ENCODE measurements at places on chromosomes 1 and 21. TPM values are rescaled to one million over a fixed set of nuclear protein-coding genes. Genes with fewer than 3 reads are reported as not detected.

GRCh38 chr1:58824753-58825389 lies 41.0 kb upstream of the JUN start:
- H3K36me3 ChIP-seq: no peaks in the 10 kb centered on the region
- DNase-seq: no peak
- H3K27me3 ChIP-seq: no peaks in the 10 kb centered on the region

DNA sequence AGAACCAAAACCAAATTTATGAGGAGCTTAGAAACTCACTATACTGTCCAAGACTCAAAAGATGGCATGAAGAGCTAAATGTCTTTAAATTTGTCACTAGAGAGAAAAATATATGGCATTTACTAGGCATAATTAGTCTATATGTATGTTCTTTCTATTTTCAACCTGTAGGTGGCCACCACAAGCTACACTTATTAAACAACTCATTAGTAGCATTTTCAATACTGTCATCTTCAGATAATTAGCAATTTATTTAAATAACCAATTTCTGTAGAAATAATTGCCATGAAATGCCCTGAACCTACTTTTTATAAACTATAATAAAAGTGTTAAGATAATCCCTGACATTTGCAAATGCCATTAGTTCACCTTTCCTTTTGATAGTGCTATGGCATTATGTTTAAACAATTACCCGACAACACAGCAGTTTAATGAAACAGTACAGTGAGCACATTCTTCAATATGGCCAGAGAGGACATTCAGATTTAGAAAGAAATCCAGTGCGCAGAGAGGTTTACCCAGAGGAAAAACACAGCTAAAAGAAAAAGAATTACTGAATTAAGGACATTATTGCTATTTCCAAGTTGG lies 522.5 kb downstream of the PTBP2 start:
- DNase-seq: no peak
- H3K27ac ChIP-seq: no peak overlapping the region
- H3K27me3 ChIP-seq: no peaks in the 10 kb centered on the region
- no peaks in the 10 kb centered on the region for H3K4me1 ChIP-seq
- no peak overlapping the region for H3K4me3 ChIP-seq
- no peaks in the 10 kb centered on the region for H3K36me3 ChIP-seq

- H3K36me3 ChIP-seq: no peaks in the 10 kb centered on the region
- H3K4me1 ChIP-seq: no peaks in the 10 kb centered on the region
Measured at GRCh38 chr1:40971966-40972365, 7.5 kb upstream of the CTPS1 start.

- peak; percentile 72 for DNase-seq
- H3K27ac ChIP-seq: peak overlapping the region; percentile 83
- no peaks in the 10 kb centered on the region for H3K36me3 ChIP-seq
- peaks cover 29% of the 10 kb centered on the region for H3K27me3 ChIP-seq
- peak overlapping the region; percentile 75 for H3K4me3 ChIP-seq
Measured at GRCh38 chr1:85201340-85202091, 700 bp upstream of the SYDE2 start.

DNA sequence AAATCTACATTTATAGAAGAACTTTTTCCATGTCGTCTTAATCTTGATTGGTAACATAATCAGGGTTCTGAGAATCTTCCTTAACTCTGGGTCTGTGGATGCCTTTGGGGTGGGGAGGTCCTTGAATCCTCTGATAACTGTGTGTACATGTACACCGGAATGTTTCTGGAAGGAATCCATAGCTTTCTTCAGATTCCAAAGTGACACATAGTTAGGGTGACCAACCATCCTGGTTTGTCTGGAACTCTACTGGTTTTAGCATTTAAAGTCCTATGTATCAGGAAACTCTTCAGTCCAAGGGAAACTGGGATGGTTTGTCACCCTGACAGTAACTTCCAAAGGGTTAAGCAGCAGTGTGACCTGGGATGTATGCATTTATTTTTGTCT lies 16.8 kb downstream of the STRIP1 start:
- no peak overlapping the region for H3K27ac ChIP-seq
- H3K4me3 ChIP-seq: no peak overlapping the region
- H3K4me1 ChIP-seq: no peaks in the 10 kb centered on the region
- DNase-seq: no peak

DNA sequence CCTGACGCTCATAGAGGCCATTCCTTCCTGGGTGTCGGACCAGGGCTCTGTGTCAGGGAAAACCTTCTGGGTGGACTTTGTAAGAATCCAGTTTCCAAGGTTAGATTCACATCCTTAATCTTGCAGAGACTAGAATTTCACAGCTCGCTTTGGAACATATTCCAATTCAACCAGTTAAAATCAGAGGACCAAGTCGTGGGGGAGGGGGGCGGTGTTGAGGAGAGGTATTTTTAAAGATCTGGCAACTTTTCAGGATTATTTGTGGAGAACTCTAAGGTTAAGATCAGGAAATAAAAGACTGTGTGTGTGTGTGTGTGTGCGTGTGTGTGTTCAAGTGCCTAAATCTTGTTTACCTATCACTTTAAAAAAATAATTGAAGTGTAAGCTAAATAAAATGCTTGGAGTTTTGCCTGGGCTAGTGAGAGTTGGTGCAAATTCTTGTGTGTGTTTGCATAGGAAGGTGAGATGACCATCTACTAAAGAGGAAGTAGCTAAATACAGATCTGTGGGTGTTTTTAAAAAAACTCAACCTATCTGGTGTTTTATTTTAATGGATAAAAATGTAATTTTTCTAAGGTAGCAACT lies 21.8 kb downstream of the TENT5C start:
- no peaks in the 10 kb centered on the region for H3K27me3 ChIP-seq
- DNase-seq: no peak
- no peak overlapping the region for H3K4me3 ChIP-seq
- H3K4me1 ChIP-seq: peaks cover 23% of the 10 kb centered on the region

The RALGPS2 gene
- 1.6 TPM for polyA plus RNA-seq

GRCh38 chr21:42629933-42630589 lies 23.4 kb upstream of the PDE9A start:
- H3K36me3 ChIP-seq: no peaks in the 10 kb centered on the region
- no peak for DNase-seq
- no peak overlapping the region for H3K4me3 ChIP-seq
- H3K4me1 ChIP-seq: no peaks in the 10 kb centered on the region
- H3K27ac ChIP-seq: no peak overlapping the region
- H3K27me3 ChIP-seq: peaks cover 2% of the 10 kb centered on the region

The SLC22A15 gene
- 0.03 TPM for polyA plus RNA-seq

GRCh38 chr1:174262349-174263241 lies 103.3 kb downstream of the RABGAP1L start:
- H3K36me3 ChIP-seq: no peaks in the 10 kb centered on the region
- no peak overlapping the region for H3K4me3 ChIP-seq
- DNase-seq: peak; percentile 61
- H3K27me3 ChIP-seq: no peaks in the 10 kb centered on the region

The USP21 gene
- polyA plus RNA-seq: 24.7 TPM

The DIRAS3 gene
- 0.11 TPM for polyA plus RNA-seq

The MPL gene
- polyA plus RNA-seq: not detected

DNA sequence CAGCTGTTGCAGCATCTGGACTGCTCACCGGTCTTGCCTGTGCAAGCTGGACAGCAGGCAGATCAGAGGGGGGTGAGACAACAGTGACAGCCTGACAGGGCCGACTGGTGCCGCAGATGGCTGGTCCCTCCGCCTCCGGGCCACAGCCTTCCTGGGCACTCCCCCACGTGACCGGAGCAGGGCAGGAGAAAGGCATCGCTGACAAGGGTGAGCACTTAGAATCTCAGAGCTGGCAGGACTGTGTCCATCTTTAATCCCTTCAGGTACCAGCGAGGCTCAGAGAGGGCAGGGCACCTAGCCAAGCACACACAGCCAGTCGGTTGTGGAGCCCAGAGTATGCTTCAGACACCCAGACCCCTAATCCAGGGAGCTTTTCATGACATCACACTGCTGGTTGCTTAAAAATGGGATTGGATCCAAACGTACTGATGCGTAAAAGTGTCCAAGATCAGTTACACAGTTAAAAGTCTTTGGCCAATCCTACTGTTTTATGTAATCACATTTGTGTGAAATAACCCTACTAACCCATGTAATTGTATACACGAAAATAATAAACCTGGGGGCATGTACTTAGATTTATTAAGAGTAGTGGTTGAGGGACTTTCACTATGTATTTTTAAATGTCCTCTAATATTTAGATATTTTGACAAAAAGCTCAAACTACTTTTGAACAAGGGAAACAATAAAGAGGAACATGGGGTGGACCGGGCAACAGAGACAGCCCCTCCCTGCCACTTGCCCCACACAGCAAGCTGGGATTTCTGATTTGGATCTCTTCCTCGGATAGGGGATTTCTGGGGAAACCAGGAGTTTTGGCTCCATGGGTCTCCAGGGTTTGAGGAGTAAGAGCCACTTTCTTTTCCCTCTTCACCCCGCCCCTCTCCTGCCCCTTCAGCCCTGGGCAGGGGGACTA lies 758 bp upstream of the CNTN2 start:
- no peaks in the 10 kb centered on the region for H3K36me3 ChIP-seq
- no peak overlapping the region for H3K27ac ChIP-seq
- H3K4me1 ChIP-seq: no peaks in the 10 kb centered on the region
- peaks cover 8% of the 10 kb centered on the region for H3K27me3 ChIP-seq

DNA sequence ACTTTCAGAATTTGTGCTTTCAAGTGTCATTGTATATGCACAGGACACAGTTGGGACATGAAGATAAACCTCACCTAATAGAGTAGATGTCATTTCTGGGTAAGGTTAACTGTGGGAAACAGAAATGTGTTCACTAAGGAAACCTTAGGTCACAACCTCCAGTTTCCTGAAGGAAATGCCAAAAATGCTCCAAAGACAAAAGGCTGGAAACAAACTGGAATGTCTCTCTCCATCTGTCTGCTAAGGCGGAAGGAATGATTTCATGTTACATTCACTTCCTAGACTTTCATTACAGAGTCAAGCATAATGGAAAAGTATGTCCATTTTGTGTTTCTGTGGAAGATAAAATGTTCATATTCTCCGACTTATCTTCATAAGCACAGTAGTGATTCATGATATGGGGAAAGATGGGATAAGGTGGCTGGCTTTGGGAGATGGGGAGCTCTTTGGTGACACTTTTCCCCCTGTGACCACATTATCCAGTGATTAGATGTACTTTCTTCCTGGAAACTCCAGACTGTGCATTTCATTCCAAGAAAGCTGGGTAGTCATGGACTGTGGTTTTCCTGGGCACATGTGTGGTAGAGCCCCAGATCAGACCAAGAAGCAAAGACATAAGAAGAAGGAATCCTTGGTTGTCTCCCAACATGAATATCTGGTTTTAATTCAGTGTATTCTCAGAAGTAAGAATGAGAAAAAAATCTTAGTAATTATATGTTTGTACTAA lies 5.7 kb downstream of the S1PR1 start:
- peak overlapping the region; percentile 100 for H3K4me3 ChIP-seq
- no peak for DNase-seq
- peak overlapping the region; percentile 44 for H3K27ac ChIP-seq
- no peaks in the 10 kb centered on the region for H3K27me3 ChIP-seq
- H3K4me1 ChIP-seq: peaks cover 46% of the 10 kb centered on the region

GRCh38 chr21:27700974-27701614 lies 734.2 kb upstream of the ADAMTS5 start:
- H3K4me1 ChIP-seq: no peaks in the 10 kb centered on the region
- no peaks in the 10 kb centered on the region for H3K27me3 ChIP-seq
- H3K27ac ChIP-seq: no peak overlapping the region
- H3K36me3 ChIP-seq: no peaks in the 10 kb centered on the region
- no peak for DNase-seq

The ACTA1 gene
- polyA plus RNA-seq: not detected

- H3K4me3 ChIP-seq: no peak overlapping the region
- H3K27ac ChIP-seq: no peak overlapping the region
- H3K36me3 ChIP-seq: no peaks in the 10 kb centered on the region
- no peaks in the 10 kb centered on the region for H3K27me3 ChIP-seq
Measured at GRCh38 chr1:151968058-151968457, 25.6 kb downstream of the S100A10 start.

All from CD4-positive, CD25-positive, alpha-beta regulatory T cell (primary cell).